NCI-H526 (cell line): ENCODE measurements at places on chromosomes 4 and X.

DNA sequence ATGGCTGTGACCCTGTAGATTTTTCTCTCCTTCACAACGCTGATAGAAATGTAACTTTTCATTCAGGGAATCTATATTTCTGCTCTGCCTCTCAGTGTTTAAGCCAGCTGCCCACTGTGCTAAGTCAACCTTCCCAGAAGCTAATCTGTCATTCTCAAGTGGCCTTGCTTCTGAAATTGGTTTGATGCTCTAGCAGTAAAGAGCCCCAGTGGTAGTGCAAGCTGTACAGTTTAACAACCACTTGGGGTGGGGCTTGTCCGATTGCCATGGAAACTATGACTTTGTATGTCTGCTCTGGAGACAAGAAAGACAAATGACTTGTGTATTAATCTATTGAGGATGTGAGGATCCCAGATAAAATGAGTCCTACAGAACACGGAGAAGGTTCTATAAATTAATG, 620.9 kb upstream of the GALNT7 start:
- DNase-seq: no peak

DNA sequence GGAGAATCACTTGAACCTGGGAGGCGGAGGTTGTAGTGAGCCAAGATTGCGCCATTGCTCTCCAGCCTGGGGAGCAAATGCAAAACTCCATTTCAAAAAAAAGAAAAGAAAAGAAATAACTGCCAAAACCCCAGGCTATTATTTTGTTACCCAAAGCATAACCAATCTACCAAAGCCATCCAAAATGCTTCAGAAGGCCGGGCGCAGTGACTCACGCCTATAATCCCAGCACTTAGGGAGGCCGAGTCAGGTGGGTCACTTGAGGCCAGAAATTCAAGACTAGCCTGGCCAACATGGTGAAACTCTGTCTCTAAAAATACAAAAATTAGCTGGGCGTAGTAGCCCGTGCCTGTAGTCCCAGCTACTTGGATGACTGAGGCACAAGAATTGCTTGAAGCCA, 49.8 kb downstream of the SMIM31 start:
- DNase-seq: no peak

DNA sequence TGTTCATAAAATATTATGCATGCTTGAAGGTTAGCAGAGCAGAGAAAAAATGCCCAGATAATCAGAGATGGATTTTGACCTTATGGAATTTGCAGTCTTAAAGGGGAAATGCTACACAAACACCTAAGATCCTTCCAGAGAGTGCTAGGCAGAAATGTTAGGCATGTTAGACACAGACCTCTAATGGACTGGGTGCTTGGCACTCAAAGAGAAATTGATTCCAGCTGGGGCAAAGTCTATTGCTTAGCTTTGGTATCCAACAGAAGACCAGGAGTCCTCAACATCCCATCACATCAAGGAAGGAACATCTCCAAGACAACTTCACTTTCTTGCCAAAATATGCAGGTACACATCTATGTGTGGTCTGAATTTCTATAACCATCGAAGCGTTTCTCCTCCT, 32.2 kb upstream of the PPARGC1A start:
- no peak for DNase-seq

GRCh38 chr4:185730387-185730786, 81.6 kb downstream of the SORBS2 start:
- no peak for DNase-seq
